ENCODE measurements at places on chromosomes 4 and X.

DNA sequence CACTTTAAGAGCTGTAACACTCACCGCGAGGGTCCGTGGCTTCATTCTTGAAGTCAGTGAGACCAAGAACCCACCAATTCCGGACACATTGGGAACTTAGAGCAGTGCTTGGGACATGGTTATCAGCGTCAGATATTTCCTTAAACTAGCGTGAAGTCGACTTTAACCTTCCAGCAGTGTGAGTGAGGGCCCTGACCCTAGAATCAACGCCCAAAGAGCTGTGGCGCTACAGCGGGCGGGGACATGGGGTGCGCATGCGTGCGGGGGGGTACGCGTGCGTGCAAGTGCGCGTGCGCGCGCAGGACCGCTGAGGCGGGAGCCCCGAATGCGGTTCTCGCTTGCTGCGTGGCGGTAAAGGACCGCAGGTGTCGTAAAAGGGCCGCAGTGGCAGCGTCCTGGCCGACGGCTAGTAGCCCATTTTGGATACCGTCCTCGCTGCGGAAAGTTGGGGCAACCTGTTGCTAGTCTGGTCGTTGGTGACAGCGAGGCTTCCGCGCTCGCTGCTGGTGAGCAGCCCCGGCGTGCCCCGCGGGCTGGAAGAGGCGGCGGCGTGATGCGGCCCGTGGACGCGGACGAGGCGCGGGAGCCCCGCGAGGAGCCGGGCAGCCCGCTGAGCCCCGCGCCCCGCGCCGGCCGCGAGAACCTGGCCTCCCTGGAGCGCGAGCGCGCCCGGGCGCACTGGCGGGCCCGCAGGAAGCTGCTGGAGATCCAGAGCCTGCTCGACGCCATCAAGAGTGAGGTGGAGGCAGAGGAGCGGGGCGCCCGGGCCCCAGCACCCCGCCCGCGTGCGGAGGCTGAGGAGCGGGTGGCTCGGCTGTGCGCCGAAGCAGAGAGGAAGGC is 19.8 kb upstream of the S100P start:
- peak; percentile 93 for DNase-seq

GRCh38 chrX:103954259-103954658 is 8.2 kb upstream of the TMSB15B start:
- no peak for DNase-seq

DNA sequence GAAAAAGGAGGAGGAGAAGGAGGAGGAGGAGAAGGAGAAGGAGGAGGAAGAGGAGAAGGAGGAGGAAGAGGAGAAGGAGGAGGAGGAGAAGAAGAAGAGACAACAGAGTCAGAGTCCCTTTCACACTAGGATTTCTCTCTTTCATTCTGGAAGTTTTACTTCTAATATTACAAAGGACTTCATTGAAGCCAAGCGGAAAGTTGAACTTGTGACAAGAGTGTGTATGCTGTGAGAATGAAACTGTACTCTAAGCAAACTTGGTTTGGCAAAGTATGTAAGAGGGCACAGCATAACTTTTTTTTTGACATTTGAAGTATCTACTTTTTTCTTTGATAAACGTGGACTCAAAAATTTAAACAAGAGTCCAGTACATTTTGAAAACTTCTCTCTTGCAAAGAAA is 48.0 kb downstream of the CXCL8 start:
- no peak for DNase-seq

- peak; percentile 2 for DNase-seq
Observed at GRCh38 chrX:53317365-53318069, 36.1 kb upstream of the IQSEC2 start.

DNA sequence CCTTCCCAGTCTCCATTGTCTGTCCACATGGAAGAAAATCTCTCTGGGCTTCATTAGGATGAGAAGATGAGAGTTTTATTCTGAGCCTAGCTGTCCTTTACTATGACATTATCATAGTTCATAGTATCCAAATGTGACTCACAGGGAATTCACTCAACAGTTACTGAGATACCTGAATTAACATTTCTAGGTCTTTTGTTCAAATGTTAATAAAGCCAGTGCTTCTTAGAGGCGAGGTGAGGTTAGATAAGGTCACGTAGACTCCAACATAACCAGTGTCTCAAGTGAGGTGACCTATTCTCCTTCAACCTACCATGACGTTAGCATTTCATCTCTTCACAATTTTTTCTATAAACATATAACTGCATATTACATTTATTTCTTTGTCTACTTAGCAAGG is 67.2 kb downstream of the PALLD start:
- DNase-seq = no peak

GRCh38 chr4:123215536-123215935 is 181.1 kb upstream of the SPRY1 start:
- DNase-seq = no peak

GRCh38 chr4:118352843-118353533 is at the start of gene PRSS12:
TSS of gene PRSS12 (minus strand) at chr4:118353003. CDS start at chr4:118352720, 283 bp downstream.
- DNase-seq = peak; percentile 74

DNA sequence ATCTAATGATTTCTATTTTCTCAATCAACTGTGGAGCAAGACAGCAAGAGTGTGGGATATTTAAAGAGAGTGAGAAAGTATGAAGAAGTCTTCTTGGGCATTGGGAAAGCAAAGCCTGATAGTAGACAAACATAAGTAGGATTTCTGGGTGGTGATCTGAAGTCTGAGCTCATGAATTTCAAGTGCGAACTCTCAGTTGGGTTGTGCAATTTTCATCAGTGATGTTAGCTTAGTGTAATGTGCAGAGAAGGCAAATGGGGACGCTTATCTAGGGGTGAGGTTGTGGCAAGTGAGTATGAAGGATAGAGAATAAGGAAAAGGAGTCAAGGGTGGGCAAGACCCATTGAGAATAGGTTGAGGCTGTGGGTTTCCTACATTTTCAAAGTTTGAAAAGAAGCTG is 23.7 kb downstream of the VGLL1 start:
- no peak for DNase-seq

- DNase-seq = no peak
Observed at GRCh38 chr4:168723569-168723968, 226.7 kb downstream of the PALLD start.

DNA sequence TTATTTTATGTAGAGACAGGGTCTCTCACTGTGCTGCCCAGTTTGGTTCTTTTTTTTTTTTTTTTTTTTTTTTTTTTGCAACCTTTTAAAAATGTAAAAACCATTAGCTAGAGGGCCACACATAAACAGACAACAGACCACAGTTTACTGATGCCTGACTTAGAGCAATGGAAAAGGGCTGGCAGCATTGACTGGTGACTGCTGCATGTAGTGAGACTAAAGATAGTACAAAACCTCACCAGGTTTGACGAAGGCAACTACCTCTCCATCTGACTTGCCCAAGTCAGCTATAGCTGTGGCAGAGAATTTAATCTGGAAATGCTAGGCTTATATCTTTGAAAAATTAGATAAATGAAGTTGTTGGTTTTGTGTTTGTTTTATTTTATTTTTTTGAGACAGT is 102.9 kb downstream of the RBM47 start:
- DNase-seq = no peak

DNA sequence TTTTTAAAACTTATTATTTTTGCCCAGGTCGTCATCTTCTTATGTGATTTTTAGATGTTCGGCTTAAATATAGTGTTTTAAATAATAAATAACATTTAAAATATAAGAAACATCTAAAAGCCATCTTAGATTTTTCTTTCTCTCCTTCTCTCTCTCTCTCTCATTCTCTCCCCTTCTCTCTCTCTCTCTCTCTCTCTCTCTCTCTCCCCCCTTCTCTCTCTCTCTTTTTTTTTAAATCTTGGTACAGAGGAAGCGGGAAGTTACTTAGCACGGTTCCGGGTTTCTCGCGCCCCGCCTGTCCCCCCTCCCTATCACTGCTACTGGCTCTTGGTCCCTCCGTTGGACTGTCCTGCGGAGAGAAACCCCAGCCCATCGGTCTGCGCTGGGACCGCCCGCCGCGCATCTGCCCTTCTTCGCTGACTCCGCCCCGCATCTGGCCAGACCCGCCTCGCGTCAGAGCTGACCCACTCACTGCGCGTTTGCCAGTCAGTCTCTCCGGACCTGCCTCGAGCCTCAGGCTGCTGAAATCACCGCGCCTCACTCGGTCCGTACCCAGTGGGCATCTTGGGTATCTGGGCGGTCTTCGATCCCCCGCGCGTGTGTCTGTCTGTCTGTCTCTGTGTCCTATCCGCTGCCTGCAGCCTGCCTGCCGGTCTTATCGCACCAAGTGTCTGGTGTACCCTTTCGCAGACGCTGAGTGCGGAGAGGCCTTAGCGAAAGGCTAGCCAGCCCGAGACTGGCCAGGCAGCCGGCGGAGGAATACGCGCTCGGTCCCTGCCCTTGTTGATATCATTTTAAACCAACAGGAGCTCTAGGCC is at the start of gene PABPC5:
Gene PABPC5 (plus strand): TSS at position 489 of the 818 bp plus-strand sequence. CDS start 739 bp downstream, outside the sequence.
- no peak for DNase-seq

- peak; percentile 53 for DNase-seq
Observed at GRCh38 chrX:129726307-129727111, 12.3 kb upstream of the XPNPEP2 start.

DNA sequence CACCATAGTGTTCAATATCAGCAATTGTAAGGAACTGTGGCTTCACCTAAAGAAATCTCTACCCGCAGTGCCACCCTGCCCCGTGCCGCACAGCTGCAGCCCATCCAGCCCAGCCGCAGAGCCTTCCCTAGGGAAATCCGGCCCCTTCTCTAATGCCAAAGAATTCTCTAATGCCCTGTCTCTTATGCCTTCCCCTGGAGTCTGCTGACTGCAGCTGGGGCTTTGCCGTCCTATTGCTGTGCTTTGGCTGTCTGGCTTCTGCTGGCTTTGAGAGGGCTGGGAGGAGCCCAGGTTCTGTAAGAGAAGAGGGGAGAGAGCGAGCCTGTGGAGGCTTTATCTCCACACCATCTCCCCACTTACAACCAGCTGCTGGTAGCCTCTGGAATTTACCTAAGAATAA is 85.9 kb upstream of the HELT start:
- DNase-seq = no peak

DNA sequence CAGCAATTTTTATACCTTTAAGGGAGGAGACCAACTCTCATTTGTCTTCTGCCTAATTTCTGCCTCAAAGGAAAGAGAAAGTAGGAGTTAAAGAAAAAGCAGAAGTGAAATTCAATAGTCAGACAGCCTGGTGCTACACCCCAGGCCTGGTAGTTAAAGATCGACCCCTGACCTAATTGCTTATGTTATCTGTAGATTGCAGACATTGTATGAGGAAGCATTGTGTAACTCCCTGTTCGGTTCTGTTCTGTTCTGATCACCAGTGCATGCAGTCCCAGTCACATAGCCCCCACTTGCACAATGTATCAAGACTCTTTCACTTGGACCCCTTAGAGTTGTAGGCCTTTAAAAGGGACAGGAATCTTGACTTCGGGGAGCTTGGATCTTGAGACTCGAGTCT is 335.9 kb upstream of the AR start:
- no peak for DNase-seq

DNA sequence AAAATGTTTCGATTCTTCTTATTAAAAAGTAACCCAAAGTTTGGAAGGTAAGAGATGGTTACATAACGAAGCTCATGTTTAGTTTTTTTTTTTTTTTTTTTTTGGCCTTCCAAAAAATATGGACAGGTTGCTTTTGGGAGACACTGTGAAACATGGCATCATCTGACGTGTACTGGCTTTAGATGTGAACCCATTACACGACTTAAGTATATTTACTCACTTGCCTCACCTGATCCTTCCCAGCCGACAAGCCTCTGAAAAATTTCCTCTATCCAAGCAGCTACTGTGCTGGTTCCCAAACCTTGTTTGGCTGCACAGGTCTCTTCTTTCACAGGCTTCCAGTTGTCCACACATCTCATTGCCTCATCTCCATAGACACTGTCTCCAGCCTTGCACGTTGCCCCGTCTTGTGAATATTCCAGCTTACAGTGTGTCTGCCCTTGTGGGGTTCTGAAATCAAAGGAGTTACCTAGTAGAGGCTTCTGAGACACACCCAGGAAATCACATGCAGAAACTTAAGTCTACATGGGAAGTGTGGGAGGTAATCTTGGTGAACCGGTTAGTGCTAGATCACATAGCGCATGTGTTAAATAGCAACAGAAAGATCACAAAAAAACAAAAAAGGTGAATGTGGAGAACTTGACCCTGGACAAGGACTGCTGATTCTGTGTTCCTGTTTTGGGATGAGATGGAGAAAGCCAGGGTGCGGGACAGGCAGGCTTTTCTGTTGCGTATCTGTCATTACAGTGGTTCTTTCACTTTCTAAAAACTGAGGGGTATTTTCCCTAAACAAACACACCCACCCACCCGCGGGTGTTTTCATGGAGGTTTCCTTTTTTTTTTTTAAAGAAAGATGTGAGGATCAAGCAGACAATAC is 328.6 kb downstream of the ARHGAP10 start:
- DNase-seq = no peak

- DNase-seq = no peak
Observed at GRCh38 chr4:124337874-124338273, 374.7 kb downstream of the ANKRD50 start.

DNA sequence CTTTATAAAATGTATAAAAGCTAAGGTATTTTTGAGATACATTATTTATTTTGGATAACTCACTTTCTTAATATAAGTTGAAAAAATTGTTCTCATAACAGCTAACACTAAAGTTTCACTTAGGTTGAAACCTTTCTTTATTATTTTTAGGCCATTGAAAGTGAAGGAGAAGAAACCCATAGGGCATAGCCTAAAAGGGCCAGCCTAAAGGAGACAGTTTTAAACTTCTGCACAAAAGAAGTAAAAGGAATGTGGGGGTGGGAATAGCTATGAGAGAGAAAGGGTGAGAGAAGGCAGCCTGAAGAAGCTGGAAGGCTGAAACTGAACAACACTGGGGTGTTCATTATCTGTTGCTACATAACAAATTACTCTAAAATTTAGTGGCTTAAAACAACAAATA is 57.6 kb upstream of the RAPGEF2 start:
- DNase-seq = no peak

- DNase-seq = no peak
Observed at GRCh38 chr4:136650541-136651277, 881.6 kb downstream of the PCDH18 start.

Measured in HFFc6 (cell line).